ENCODE measurements at places on chromosomes 7 and 10.

DNA sequence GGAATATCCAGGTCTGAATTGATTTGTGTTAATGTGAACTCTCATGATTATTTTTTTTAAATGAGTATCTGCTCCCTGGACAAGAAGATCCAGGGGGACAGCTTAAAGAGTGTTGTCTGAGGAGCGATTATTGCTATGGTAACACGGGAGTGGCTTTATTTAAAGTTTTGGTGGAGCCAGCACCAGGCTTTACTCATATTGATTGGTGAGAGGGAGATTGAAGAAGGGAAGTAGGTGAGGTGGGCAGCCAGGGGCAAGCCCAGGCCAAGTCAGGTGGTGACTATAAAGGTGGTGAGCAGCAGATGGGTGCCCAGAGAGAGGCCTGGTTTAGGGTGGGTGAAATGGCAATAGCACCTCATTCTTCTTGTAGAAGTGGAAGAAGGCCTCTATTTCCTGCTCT is 10.2 kb upstream of the AGR2 start:
- no peaks in the 10 kb centered on the region for H3K4me1 ChIP-seq
- no peak overlapping the region for H3K4me3 ChIP-seq
- peaks cover 12% of the 10 kb centered on the region for H3K27me3 ChIP-seq
- no peaks in the 10 kb centered on the region for H3K36me3 ChIP-seq

DNA sequence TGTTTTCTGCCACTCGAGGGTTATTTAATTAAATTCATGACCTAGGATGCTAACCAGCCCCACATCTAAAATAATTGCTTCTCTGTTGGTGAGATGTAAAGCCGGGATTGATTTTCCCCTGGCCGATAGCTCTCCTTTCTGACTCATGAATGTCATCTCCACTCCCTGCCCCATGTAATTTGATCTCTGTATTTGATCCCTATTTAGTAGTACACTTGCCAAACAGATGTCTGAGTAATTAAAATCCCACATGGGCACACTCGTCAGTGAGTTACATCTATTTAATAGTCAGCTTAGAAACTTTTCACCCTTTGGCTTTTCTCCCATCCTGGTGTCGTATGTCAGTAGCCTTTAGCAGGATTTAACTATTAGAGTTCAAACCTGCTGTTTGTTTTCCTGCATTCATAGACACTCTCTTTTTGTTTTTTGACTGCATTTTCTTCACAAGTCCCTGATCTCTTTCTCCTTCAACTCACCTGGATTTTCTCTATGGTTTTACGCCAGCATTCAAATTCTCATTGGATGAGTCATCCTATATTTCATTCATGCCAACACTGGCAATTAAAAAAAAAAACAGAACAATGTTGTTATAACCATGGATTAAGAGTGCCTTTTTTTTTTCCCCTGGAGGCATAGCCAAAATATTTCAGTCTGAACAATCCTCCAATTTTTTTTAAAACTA is 82.7 kb downstream of the SPAG6 start:
- peaks cover 9% of the 10 kb centered on the region for H3K4me1 ChIP-seq
- no peaks in the 10 kb centered on the region for H3K36me3 ChIP-seq
- no peak for DNase-seq
- no peak overlapping the region for H3K4me3 ChIP-seq
- peaks cover 29% of the 10 kb centered on the region for H3K27me3 ChIP-seq

DNA sequence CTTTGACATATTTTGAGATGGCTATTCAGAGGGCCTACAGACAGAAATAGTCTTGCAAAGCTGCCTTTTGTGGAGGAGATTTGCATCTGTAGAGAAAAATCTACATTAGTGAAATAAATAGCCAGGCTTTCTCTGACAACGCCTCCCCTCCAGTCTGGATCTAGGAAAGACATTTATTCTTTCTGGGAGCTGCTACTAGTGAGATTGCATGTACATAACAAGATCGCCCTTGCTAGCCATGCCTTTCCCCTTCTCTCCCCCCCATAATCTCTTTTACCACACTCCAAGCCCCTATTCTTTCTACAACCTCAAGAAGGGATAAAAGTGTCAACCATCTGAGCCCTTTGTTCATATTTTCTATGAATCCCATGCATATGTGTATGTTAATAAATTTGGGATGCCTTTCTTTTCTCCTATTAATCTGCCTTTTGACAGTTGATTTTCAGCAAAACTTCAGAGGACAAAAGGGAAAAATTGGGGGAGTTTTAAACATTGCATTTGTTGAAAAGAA is 194.2 kb downstream of the SNX13 start:
- peaks cover 2% of the 10 kb centered on the region for H3K27me3 ChIP-seq
- no peak overlapping the region for H3K4me3 ChIP-seq
- H3K27ac ChIP-seq, result no peak overlapping the region
- no peaks in the 10 kb centered on the region for H3K4me1 ChIP-seq
- no peaks in the 10 kb centered on the region for H3K36me3 ChIP-seq

- H3K4me1 ChIP-seq, result no peaks in the 10 kb centered on the region
- no peak overlapping the region for H3K4me3 ChIP-seq
- no peak for DNase-seq
- no peaks in the 10 kb centered on the region for H3K36me3 ChIP-seq
- no peak overlapping the region for H3K27ac ChIP-seq
Measured at GRCh38 chr10:126114884-126115555, 218.7 kb downstream of the FANK1 start.

DNA sequence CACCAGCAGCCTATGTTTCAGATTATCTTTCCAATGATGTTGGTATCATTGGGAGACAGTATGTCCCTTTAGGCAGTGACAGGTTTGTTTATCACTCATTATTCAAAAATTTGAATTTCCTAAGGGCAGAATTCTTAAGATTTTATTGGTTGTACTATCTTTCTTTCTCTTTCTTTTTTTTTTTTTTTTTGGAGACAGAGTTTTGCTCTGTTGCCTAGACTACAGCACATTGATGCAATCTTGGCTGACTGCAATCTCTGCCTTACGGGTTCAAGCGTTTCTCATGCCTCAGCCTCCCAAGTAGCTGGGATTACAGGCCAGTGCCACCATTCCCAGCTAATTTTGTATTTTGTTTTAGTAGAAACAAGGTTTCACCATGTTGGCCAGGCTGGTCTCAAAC is 111.2 kb downstream of the PON1 start:
- no peak overlapping the region for H3K27ac ChIP-seq
- DNase-seq, result no peak
- no peak overlapping the region for H3K4me3 ChIP-seq
- no peaks in the 10 kb centered on the region for H3K4me1 ChIP-seq

DNA sequence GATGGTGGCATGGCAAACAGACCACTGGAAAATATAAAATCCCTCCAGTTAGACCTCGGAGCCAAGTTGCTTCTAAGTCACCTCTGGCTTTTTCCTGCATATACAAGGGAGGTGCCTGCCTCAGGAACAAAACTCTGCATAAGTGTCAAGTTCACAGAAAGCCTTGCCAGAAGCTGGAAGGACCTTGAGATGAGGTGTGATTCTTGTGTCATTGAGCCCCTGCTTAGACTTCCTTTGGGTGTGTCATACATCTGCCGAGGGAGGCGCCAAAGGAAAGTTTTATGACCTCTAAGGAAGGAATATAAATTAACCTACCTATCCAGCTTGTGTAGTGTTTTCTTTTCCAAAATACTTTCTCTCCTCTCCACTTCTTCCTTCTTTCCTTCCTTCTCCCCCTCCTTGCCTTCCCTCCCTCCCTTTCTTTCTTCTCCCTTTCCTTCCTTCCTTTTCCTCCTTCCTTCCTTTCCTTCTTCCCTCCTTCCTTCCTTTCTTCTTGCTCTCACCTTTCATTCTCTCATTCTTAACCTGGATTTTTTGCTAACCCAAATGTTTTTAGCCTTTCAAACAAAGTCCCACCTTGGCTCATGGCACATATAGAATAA is 75.2 kb downstream of the TRIL start:
- no peaks in the 10 kb centered on the region for H3K4me1 ChIP-seq
- H3K27me3 ChIP-seq, result peaks cover 4% of the 10 kb centered on the region
- no peak overlapping the region for H3K27ac ChIP-seq
- H3K4me3 ChIP-seq, result no peak overlapping the region
- DNase-seq, result no peak
- no peaks in the 10 kb centered on the region for H3K36me3 ChIP-seq

- H3K36me3 ChIP-seq, result no peaks in the 10 kb centered on the region
- peaks cover 39% of the 10 kb centered on the region for H3K27me3 ChIP-seq
- H3K27ac ChIP-seq, result no peak overlapping the region
- peak; percentile 45 for DNase-seq
- peak overlapping the region; percentile 85 for H3K4me3 ChIP-seq
Measured at GRCh38 chr10:98467506-98468318, 21.0 kb upstream of the HPS1 start.

DNA sequence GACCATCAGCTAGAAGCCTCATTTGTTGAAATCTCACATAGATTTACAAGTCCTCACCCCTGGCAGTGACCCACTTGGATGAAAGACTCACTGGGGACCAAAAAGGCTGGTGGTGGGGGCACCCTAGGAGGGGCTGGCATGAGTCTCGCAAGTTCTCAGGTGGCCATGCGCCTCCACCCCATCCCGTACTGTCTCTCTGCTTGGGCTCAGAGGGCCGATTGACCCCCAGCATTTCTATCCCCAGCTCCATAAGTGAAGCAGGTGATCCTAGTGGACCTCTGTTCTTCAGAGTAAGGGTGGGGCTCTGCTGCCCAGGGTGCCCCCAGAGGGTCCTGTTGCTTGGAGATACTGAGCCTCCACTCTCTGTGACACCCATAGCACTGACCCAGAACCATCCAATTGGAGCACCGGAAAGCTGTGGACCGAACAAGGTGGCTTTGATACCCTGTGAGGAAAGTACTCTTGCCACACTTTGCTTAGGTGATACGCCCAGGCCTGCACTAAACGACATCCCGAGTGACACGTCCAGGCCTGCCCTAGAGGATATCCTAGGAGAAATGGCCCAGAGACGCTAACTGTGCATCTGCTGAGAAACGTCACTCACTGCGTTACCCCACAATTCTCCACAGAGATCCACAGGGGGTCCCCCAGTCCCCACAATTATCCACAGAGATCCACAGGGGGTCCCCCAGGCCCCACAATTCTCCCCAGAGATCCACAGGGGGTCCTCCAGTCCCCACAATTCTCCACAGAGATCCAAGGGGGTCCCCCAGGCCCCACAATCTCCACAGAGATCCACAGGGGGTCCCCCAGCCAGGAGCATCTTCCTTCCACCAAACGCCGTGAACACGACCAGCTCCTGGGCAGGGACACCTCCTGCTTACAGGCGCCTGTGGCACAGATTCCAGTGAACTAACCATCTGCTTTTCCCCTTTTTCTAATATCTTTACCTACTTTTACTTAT is 262.9 kb downstream of the PTPRN2 start:
- H3K4me1 ChIP-seq, result no peaks in the 10 kb centered on the region
- peaks cover 3% of the 10 kb centered on the region for H3K36me3 ChIP-seq
- no peak overlapping the region for H3K27ac ChIP-seq

GRCh38 chr10:12741360-12741804 is 260.1 kb downstream of the CCDC3 start:
- H3K27ac ChIP-seq, result no peak overlapping the region
- H3K4me1 ChIP-seq, result no peaks in the 10 kb centered on the region
- DNase-seq, result no peak
- no peaks in the 10 kb centered on the region for H3K36me3 ChIP-seq
- H3K4me3 ChIP-seq, result no peak overlapping the region

DNA sequence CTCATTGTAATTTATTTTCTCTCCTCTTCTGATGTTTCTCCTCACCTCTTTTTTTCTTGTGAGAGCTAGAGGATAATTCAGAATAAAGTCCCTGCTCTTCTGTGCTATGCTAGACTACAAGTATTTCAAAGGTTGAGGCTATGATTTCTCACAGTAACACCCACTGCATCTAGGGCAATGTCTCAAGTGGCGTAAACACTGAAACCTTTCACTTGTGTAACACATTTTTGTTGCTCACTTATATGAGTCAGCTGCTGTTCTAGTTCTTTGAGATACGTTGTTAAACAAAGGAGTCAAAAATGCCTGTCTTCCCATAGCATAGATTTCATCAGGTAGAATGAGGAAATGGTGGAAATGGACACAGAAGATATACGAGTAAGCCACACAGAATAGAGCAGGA is 305.1 kb upstream of the PITRM1 start:
- peak overlapping the region; percentile 40 for H3K27ac ChIP-seq
- peaks cover 1% of the 10 kb centered on the region for H3K27me3 ChIP-seq
- peaks cover 5% of the 10 kb centered on the region for H3K36me3 ChIP-seq
- H3K4me1 ChIP-seq, result peaks cover 56% of the 10 kb centered on the region
- H3K4me3 ChIP-seq, result no peak overlapping the region

DNA sequence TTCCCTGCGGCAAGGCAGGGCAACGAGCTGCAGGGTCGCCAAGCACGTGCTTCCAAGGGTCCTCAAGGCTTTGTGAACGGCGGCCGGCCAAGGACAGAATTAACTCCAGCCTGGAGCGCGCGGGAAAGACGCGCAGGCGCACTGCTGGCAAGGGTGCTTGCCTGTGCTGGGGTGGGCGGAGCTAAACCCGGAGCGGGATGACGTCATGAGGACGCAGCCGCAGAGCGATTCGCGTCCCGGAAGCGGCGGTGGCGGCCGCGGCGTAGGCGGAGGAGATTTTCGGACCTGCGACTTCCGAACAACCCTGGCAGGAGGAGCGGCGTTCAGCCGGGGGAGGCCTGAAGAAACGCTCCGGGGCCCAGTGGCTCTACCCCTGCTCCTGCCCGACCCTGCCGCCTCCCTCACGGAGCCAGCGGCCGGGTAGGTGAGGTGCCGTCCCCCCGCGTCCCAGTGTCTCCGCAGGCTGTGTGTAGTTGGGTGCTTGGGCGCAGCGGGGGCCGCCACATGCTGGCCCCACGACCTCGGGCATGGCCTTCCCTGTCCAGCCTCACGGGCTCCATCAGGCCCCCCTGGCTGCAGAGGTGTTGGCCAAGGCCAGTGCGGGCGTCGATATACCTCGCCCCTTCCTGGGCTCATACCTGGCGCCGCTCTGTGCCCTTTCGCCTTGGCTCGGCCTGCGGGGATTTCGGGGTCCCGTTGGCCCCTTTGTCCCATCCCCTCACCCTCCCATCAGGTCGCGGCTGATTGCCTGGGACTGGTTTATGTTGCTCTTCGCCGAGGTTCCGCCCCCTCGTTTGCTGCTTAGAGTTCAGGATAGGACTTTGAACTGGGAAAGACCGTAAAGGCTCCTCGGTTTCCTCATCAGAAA is at the start of gene ZFYVE27:
Gene ZFYVE27 (plus strand): TSS at position 227 of the 868 bp plus-strand sequence. CDS start 1,350 bp downstream, outside the sequence.
- peak within 1 kb of the TSS; percentile 93 for H3K27ac ChIP-seq
- H3K36me3 ChIP-seq, result peaks cover 42% of the 10 kb centered on the region
- DNase-seq, result peak; percentile 94
- no peaks in the 10 kb centered on the region for H3K27me3 ChIP-seq
- H3K4me3 ChIP-seq, result peak within 1 kb of the TSS; percentile 93
- H3K4me1 ChIP-seq, result peaks cover 36% of the 10 kb centered on the region

- no peak overlapping the region for H3K27ac ChIP-seq
- H3K27me3 ChIP-seq, result no peaks in the 10 kb centered on the region
- no peaks in the 10 kb centered on the region for H3K4me1 ChIP-seq
Measured at GRCh38 chr7:110204527-110204926, 886.4 kb upstream of the LRRN3 start.

GRCh38 chr7:79093421-79093820 is 360.0 kb downstream of the MAGI2 start:
- no peaks in the 10 kb centered on the region for H3K27me3 ChIP-seq
- no peaks in the 10 kb centered on the region for H3K36me3 ChIP-seq
- no peaks in the 10 kb centered on the region for H3K4me1 ChIP-seq
- no peak overlapping the region for H3K27ac ChIP-seq
- DNase-seq, result no peak

GRCh38 chr7:48180981-48181380 is 9.7 kb downstream of the ABCA13 start:
- peaks cover 5% of the 10 kb centered on the region for H3K27me3 ChIP-seq
- no peak overlapping the region for H3K27ac ChIP-seq
- no peak for DNase-seq
- no peaks in the 10 kb centered on the region for H3K36me3 ChIP-seq

Measured in activated T-helper 2 cell treated with anti-CD3 and anti-CD28 coated beads, Interferon-gamma antibody, Interleukin-2, Interleukin-4, amounts not matched to agents 10 μg/mL and 5 μg/mL and 100 μg/mL, durations not matched to agents 14 hours and 24 hours and 36 hours (primary cell).